ENCODE measurements at places on chromosomes 12 and 14.

- no peak for DNase-seq
Measured at GRCh38 chr12:132211816-132212215, 67.6 kb downstream of the NOC4L start.

GRCh38 chr14:46661728-46662127, 10.1 kb upstream of the RPL10L start:
- DNase-seq: no peak

DNA sequence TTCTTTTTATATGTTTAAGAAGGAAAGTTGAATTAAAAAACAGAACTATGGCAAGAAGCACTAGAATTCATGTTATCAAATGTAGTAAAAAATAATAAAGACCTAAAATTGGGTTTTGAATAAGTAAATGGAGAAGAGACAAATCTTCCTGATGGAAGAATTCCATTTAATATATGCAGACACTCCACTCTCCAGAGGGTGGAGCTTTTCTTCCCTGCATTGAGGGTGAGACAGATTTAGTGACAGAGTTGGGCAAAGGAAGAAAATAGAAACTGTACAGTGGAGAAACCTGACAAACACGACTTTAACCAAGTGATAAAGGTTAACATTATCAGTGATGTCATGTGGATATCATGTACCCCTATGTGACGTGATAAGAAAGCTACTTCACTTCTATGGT, 217.6 kb downstream of the PRKD1 start:
- DNase-seq: no peak

DNA sequence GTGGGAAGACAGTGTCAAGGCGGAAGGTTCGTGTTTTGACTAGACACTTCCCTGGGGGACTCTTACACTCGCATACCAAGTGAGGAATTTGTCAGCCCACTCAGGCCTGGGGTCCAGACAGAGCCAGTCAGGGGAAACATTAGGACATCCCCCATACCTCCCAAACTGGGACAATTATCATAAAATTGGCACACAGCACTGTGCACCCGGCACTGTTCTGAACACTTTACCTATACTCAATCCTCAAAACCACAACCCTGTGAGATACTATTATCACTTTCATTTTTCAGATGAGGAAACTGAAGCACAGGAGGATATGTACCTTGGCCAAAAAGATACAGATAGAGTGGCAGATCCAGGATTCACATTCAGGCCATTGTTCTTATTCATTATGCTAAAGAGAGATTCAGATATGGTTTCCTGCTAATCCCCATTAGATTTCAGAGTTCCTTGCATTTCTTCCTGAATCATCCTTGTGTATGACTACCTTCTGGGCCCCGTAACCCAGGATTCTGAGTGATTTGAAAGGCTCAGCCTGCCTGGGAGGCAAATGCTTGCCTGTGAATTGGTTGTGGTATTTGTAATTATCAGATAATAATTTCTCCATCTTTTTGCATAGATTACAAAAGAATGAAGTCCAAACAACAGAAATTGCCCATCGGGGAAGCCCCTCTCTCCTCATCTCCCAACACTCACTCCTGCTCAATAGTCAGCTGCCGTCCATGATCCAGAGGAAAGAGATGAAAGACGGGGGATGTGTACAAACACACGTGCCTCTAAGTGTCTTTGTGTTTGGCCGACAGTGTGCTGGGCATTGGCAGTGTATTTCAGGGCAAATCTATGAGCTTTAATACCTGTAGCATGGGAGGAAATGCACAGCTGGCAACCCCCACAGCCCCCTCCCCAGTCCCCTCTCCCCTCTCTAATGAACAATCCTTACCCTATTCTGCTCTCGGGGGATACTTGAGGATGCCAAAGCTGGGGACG, 4.6 kb downstream of the TAC3 start:
- DNase-seq: peak; percentile 46

DNA sequence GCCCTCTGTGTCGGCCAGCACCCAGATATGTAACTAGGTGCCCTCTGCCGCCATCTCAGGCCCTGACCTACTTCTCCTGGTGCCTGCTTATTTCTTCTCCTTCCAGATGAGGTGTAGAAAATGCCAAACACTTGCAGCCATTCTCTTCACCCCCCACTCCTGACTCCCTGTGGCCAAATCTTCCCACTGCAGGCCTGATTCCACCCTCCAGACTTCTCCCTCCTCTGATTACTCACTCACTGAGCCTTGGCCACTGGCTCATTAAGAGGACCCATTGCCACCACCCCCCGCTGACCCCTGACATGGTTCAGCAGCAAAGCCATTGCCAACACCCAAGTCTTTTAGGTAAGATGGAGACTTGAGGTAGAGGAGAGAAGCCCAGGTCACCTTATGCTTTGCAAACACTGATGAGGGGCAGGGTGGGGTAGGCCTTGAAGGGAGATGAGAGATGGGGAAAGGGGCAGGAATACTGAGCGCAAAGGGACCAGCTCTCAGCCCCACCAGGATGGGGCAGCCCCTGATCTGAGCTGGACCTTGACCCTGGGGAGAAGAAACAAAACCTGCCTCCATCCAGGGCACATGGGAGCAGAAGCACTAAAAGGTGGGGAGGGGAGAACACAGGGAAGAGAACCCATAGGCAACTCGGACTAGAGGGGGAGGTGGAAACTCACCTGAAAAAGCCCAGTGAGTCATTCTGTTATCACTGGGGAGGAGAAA, 25.1 kb upstream of the ANO2 start:
- no peak for DNase-seq

Data from activated CD4-positive, alpha-beta T cell treated with anti-CD3 and anti-CD28 coated beads, Interleukin-2, Interleukin-4, amounts not matched to agents 100 ng/mL and 50 ng/mL, durations not matched to agents 16 hours and 8 hours (primary cell).